ENCODE measurements at places on chromosomes 1 and 21. TPM values are rescaled to one million over a fixed set of nuclear protein-coding genes. Genes with fewer than 3 reads are reported as not detected.

DNA sequence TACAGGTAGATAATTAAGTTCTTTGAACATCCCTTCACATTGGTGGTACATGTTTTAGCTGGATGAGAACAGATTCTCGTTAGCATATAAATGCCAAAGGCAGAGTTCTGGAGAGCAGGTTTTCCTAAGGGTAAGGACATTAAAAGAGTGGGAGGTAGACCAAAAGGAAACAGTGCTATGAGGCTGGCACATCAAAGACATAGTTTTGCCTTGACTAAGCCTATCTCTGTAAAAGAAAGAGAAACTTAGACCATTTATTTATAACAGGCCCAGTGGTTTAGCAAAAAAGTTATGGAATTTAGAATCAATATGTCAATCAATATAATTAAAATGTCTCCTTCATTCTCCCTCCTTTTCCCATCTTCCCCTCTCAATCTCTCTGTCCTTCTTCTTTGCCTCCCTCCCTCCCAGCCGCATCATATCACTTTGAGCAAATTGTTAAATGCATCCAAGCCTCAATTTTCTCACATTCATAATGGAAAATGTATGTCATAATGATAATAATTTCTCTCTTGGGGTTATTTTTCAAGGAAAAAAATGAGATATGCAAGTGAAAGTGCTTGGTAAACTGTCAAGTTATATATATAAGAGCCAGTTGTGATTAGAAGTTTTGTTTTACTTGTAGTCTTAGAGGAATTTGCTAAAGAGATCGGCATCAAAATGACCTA lies 209.9 kb upstream of the SGIP1 start:
- DNase-seq = no peak

DNA sequence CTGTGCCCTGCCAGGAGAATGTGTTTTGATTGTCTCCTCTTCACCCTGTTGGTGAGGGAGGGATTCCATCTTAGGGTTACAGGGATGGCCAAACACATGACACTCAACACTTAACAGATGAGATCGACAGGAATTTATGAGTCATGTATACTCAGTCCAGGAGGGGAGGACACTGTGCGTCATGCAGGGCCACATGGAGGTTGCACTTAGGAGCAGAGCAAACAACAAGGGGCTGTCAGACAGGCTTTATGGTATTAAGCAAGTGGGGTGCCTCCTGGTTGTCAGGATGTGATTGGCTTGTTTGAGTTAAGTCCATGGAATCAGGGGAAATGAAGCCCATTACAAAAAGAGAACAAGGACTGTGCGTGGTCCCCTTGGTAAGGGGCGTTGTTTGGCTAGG lies 26.9 kb downstream of the EDARADD start:
- no peak for DNase-seq

DNA sequence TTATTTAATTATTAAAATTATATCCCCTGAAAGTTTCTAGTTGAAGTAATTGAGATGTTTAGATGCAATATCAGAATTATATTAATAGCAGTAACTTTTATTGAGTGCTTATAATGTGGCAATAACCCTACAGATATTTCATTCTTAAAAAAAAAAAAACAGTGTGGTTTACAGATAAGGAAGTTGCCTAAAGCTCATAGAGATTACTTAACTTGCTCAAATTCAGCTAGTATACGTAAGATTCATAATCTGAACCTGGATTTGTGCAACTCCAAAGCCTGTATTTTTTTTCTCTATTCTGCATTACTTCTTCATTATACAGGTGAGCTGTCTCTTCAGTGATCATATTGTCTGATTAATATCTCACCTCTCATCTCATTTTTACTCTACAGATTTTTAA lies 156.0 kb upstream of the PTBP2 start:
- no peak for DNase-seq

DNA sequence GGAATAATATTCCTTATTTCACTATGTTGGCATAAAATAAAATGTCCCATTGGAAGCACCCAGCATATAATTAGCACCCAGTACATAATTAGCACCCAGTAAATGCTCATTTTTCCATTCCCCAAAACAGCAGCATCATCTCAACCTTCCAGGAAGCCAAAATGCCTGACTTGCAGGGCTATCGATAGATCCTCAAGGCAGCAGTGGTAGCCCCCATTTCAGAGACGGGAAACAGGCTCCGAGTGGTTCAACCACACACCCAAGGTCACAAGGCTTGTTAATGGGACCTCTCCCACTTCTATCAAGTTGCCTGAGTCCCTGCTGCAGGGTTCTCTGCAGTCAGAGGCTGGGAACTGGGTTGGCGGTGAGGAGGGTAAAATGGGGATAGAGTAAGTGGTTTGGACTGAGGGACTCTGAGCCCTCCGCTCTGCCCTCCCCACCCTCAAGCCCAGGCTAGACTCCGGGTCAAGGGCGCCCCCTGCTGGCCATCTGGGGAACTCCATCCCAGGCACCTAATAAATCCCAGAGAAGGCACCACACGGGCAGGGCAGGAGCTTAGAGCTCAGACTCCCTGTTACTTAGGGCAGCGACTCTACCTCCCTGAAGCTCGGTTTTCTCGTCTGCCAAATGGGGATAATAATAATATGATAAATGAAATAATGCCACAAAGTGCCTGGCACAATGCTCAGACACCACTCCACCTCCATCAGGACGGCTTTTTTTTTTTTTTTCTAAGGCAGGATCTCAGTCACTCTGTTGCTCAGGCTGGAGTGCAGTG lies 21.9 kb upstream of the LAPTM5 start:
- DNase-seq = no peak

Gene SLC2A5
- 10.9 TPM for polyA plus RNA-seq

Gene ERG
- polyA plus RNA-seq = 16.4 TPM

Gene ATAD3C
- polyA plus RNA-seq = 0.30 TPM

Gene SLC5A9
- 2.0 TPM for polyA plus RNA-seq
